Breast epithelium (tissue), 4 donors: ENCODE measurements at places on chromosomes 12 and 14. TPM values are rescaled to one million over a fixed set of nuclear protein-coding genes. Genes with fewer than 3 reads are reported as not detected.

- no peak for DNase-seq
These were observed 34.1 kb downstream of the CYP46A1 start for GRCh38 chr14:99718031-99718810.

GRCh38 chr12:124766727-124767065 lies 97.0 kb downstream of the SCARB1 start:
- DNase-seq, result no peak

GRCh38 chr12:30822385-30823155 lies 67.8 kb upstream of the CAPRIN2 start:
- DNase-seq, result peak; percentile 71

- no peak for DNase-seq
These were observed 22.3 kb downstream of the PRIMA1 start for GRCh38 chr14:93765970-93766369.

DNA sequence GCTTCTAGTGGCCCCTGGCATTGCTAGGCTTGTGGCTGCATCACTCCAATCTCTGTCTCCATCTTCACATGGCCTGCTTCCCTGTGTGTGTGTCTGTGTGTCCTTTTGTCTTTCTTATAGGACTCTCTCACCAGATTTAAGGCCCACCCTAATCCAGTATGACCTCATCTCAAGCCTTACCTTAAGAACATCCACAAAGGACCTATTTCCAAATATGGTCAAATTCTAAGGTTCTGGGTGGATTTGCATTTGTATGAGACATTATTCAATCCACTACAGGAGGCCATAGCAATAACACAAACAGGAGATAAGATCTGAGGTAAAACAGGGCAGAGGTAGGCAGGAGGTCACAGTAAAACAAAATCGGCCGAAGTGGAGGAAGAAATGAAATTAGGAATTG lies 375.9 kb downstream of the BTG1 start:
- no peak for DNase-seq

DNA sequence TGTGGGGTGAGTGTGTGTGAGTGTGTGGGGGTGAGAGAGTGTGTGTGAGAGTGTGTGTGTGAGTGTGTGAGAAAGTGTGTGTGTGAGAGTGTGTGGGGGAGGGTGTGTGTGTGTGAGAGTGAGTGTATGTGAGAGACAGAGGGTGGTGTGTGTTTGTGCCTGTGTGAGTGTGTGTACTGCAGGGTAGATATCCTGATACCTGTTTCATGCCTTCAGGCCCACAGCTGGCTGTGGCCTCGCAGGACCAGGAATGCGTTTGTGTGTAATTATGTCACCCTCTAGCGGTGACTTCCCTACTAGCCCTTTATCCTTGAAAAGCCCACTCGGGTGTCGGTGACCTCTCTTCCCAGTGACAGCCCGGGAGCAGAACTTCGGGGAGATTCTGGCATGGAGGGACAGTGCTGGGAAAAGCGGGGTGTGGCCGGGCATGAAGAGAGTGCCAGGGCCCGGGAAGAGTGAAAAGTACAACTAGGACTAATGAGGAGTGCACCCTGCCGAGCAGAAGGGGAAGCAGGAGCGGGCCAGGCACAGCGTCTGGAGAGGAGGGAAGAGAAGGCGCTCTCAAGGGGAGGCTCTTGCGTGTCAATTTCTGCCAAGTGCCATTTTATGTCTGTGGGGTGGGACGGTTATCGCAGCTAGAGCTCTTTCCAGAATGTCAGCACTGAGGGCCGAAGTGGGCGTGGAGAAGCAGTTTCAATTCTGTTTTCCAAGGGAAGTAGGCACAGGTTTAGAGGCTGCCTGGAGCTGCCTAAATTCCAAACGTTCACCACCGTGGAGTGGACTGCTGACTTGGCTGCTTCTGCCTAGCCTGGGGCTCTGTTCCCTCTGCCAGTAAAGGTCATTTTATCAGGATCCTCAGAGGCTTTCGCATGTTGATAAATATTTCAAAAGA lies 11.0 kb upstream of the FBXL14 start:
- peak; percentile 79 for DNase-seq

The EFS gene
- 15.7 TPM for total RNA-seq

DNA sequence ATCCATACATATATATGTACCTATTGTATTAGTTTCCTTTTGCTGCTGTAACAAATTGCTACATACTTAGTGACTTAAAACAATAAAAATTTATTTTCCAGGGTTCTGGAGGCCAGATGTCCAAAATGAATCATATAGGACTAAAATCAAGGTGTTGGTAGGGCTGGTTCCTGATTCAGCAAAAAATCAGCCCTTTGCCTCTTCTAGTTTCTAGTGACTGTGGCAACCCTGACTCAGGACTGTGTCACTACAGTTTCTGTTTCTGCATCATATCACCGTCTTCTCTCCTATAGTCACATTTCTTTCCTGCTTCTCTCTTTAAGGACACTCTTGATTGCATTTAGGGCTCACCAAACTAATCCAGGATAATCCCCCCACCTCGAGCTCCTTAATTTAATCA lies 386.3 kb upstream of the TBX3 start:
- no peak for DNase-seq

GRCh38 chr14:98244966-98245569 lies 1026.9 kb downstream of the BCL11B start:
- DNase-seq, result no peak

The ITGA7 gene
- 20.5 TPM for total RNA-seq

The NPFF gene
- total RNA-seq, result not detected

GRCh38 chr12:82366197-82366596 lies 7.9 kb downstream of the METTL25 start:
- no peak for DNase-seq

- DNase-seq, result no peak
These were observed 52.6 kb downstream of the SLCO1B3 start for GRCh38 chr12:20863056-20863455.

GRCh38 chr14:75427482-75428229 lies at the start of gene JDP2:
TSS of gene JDP2 (plus strand) at chr14:75428022. CDS start at chr14:75437921, 9,899 bp downstream.
- peak; percentile 91 for DNase-seq

DNA sequence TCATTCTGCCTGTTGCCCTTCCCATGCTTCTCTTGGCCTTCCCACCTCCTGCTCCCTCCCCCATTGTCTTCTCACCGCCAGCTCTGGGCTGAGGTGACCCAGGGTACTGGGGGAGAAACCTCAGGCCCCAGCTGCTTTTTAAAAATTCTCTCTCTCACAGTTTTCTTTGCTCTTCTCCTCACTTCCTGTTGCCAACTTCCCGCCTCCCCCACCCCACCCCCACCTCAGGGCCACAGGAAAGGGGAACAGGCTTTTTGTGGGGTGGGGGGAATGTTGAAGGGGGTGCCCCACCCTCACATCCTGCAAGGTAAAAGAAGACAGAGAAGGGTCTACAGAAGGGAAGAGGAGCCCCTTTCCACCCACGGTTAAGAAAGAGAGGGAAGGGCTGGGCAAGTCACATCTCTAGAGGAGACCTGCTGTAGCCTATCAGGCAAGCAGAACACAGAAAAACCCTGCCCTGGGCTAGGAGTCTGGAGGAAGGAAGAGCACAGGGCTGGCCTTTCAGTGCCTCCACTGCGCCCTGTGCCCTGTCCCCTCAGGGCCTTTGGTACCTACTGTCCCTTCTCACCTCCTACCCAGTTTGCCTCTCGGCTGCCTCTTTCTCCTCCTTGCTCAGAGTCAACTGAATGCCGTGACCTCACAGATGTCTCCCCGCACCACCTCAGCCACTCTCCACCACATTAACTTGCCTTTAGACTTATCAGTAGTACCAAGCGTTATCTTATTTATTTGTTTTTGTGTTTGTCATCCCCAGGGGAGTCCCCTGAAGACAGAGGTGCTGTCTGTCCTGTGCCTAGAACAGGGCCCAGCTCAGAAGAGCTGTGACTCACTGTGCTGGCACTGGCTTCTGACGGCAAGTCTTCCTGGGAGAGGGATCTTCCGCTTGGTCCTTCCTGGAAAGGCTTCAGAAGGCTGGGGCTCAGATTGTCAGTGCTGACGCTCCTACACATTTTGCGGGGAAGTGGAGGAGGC lies 1.7 kb downstream of the ARHGAP9 start:
- no peak for DNase-seq

DNA sequence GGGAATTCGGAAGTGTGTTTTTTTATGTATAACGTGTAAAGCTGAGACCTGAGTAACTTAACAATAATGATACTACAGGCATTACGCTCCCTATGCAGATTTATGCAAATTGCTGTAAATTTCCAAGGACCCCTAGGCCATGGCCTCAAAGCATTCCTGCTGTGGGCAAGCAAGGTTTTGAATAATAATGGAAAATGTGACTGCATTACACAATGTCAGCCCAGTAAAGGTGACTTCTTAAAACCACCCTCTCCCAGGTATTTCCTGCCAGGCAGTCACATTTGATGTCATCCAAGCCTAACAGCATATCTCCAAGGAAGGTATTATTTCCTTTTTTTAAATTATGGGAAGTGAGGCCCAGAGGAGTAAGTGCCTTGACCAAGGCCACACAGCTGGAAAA lies 621.0 kb downstream of the BCL11B start:
- no peak for DNase-seq

The ERBB3 gene
- 0.48 TPM for total RNA-seq

The BICDL1 gene
- 23.4 TPM for total RNA-seq

DNA sequence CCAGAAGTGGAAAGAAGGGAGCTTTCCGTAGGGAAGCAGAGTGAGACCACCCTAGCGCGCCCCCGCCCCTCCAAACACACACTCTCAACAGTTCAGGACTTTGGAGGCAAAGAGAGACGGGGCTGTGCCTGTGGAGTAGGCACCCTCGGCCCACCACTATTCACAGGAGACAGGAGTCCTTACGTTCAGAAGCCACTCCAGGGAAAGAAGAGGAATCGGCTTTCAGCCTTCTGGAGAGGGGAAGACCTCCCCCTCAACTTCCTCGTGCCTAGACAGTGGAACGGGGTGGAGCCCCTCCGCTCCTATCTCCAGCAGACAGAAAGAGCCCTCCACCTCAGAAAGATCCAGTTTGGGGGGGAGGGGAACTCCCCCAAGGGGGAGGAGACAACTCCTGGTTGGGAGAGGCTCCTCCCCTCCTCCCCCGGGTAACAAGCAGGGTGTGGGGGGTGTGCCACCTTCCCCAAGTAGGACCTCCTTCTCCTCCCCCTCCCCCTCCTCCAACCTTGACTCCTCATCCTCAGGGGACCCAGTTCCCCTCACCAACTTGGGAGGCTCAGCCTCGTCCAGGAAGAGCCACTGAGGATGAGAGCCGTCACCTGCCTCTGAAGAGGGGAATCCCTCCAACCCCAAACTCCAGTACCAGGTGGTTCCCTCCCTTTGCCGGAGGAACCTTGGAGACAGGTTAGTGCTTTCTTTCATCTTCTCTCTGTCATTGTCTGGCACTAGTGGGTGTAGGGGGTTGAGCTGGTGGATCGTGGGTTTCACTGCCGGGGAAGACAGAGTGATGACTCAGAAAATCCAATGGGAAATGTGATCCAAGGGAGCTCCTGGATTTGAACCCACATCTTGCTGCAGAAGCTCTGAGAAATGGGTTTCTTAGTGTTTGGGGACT lies 883 bp downstream of the FOXJ2 start:
- no peak for DNase-seq

DNA sequence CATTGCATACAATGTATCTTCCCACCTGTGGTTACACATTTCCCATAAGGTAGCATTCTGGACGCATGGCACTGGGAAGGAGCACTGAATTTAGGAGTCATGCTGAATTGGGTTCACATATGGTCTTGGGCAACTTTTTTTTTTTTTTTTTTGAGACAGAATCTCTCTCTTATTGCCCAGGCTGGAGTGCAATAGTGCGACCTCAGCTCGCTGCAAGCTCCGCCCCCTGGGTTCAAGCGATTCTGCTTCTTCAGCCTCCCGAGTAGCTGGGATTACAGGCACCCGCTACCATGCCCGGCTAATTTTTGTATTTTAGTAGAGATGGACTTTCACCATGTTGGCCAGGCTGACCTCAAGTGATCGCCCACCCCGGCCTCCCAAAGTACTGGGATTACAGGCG lies 13.3 kb downstream of the DIP2B start:
- DNase-seq, result no peak

- DNase-seq, result no peak
These were observed 62.8 kb downstream of the HRK start for GRCh38 chr12:116818341-116818856.

DNA sequence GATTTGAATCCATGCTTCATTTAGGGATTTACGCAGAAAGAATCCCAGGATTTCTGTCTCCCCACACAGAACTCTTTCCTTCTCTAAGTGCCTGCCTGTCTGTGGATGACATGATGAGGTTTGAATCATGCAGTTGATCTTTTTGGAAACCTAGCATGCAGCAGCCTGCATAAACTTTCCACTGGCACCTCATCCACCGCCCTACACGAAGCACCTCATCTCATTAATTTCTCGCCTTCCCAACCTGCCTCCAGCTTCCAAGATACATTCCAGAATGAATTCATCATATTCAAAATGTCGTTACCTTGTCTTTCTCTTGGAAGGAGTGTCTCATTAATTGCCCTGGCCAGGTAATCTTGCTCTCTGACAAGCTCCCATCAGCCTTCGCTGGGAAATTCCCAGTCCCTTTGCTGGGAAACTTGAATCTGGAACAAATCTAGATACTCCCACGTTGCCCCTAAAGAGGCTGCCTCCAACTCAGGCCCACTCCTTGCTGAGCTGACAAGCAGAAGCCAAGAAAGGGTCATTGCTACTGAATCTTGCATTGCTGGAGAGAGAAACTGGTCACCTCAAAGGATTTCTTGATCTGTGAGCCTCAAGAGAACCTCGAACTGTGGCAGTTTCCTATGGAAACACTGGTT lies 48.2 kb downstream of the SERPINA3 start:
- no peak for DNase-seq
